ENCODE measurements at places on chromosomes 3 and 15.

GRCh38 chr3:106255870-106256248 is 387.0 kb upstream of the CBLB start:
- DNase-seq, result no peak

- DNase-seq, result no peak
Measured at GRCh38 chr3:115623044-115623868, at the start of gene GAP43. Gene GAP43 (plus strand): TSS chr3:115623510. CDS start chr3:115623690, 180 bp downstream.

- DNase-seq, result no peak
Measured at GRCh38 chr15:59116771-59117170, 11.8 kb downstream of the CCNB2 start.

- DNase-seq, result no peak
Measured at GRCh38 chr3:75332794-75333193, 331.3 kb upstream of the FRG2C start.

DNA sequence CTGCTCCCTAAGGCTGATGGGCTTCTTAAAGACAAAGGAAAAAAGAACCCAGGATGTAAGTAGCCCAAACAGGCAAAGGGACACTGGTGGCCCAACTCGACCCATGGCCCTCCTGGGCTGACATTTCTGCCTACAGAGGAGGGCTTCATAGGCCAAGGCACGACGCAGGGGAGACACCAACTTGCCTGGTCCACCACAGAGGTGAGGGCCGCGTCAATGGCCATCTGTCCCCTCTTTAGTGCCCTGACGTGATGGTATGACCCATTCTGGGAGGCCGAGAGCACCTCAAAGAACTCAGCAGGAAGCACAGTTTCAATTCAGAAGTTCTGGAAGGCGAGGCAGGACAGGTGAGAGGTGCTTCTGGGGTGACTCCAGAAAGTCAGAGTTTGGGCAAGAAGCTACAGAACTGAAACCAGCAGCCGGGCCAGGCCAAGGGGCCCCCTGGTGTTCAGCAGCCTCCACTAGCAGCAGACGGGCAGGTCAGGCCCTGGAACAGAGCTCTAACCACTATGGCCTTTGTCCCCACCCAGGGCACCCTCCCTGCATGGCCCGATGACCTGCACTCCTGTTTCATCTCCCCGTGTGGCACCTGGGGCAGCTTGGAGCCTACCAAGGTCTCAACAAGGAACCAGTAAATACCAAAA is 45.1 kb downstream of the HMCES start:
- DNase-seq, result no peak

All from NCI-H2029 treated with DMSO at 0.1 percent for 48 hours (cell line).